Mucosa of descending colon (tissue), 3 donors: ENCODE measurements at places on chromosomes 13 and 19.

DNA sequence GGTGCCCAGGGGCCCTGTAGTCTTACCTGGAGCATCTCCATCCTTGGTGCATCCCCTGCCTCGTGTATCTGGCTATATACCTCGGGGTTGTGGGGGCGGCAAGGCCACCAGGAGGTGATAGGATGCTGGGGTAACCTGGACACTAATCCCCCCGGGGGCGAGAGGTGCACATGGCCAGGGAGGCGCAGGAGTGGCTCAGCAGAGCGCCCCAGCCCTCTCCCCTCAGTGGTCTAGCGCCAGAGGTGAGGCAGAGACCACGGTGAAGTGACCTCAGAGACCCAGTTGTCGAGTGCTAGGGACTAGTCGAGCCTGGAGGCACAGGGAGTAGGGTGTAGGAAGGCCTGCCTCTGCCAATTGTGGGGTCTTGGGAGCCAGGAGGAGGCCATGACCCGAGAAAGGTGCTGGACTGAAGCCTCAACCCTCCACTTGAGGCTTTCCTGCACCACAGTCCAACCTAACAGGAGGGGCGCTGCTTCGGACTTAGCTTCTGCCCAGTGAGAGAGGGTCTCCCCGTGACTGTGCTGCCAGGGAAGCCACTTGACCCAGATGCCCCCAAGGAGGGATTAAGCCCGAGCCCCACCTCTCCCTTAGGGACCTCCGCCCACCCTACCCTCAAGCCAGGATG, at the start of gene LHB:
LHB (minus strand) TSS at position 51 of the 625 bp plus-strand sequence; CDS start at position 41, 10 bp downstream.
- DNase-seq = no peak

- peak; percentile 89 for DNase-seq
Observed at GRCh38 chr19:18683109-18683957, at the start of gene CRTC1. TSS of gene CRTC1 (plus strand) at chr19:18683680. CDS start at chr19:18683703, 23 bp downstream.

GRCh38 chr13:95704510-95704909, 27.6 kb downstream of the DNAJC3 start:
- DNase-seq = no peak

- no peak for DNase-seq
Observed at GRCh38 chr13:28559636-28560259, 64.8 kb upstream of the FLT1 start.

DNA sequence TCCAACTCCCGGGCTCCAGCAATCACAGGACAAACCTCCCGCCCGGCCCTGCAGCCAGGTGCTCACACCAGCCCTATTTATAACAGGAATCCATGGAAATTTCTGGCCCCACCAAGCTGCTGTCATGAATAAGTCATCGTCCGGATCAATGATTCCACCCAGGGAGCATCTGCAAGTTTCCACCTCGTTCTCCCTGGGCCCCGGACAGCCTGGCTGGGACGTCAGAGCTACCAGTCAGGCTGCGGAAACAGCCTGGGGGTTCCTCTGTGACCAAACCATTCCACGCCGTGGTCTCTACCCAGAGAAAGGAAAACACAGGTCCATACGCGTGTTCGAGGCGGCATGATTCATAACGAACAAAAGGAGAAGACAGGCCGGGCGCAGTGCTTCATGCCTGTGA, 20.7 kb upstream of the PTBP1 start:
- DNase-seq = no peak
